CD4-positive, alpha-beta T cell treated with Interleukin-10 for 1 hour (primary cell): ENCODE measurements at places on chromosomes 5 and 9.

- DNase-seq = no peak
These were observed 495.1 kb upstream of the DAB2 start for GRCh38 chr5:39919876-39920275.

- DNase-seq = no peak
These were observed 810.9 kb upstream of the ACO1 start for GRCh38 chr9:31573561-31573960.

DNA sequence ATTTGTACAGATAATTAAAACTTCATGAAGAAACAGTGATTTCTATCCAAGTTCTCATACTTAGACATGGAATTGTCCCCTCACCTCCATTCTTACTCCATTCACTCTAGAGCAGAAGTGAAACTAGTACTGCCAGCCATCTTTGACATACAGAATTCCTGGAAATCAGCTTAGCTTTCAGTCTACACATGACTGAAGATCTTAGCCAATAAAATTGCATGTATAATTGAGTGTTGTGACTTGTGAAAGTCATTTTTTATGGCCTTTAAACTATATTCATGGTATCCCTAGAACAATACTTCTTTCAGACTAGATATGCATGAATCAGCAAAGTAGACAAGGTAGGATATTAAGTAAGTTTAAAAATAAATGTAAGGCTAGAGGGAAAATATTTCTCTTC is 705.2 kb upstream of the ZNF608 start:
- DNase-seq = no peak

DNA sequence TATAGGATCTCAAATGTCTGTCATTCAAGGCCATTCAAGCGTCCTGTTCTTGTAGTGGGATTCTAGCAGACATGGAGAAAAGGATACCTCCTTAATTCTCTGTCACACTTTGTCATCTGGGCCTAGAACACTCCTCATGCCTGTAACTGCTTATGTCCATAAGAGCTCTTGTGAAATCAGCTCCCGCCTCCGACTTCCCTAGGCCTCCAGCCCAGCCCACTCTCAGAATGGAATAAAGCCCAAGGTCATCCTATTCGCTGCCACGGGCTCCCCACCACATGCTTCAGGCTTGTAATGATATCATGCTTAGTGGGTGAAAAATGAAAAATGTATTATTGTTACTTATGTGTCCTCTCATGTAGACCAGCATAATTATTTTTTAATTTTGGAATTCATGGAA is 632.5 kb downstream of the ISL1 start:
- no peak for DNase-seq

DNA sequence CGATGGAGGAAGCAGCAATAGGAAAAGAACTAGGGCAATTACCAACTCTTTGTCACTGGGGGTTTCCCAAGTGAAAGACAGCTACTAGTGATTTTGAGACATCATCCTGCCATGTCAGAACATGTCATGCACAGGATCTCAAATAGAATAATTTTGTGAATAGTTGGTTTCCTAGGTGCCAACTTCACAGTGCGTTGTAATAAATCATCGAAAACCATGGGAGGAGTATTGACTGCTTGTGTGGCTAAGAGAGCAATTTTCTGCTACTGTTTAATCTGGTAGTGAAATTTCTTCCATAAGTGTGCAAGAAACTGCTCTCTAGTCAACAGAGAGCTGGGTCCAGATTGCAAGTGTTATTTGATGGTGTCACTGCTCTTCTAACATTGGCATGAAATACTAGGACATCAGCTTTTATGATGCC is 168.6 kb downstream of the NNT start:
- no peak for DNase-seq
